ENCODE measurements at places on chromosomes 12 and 14.

DNA sequence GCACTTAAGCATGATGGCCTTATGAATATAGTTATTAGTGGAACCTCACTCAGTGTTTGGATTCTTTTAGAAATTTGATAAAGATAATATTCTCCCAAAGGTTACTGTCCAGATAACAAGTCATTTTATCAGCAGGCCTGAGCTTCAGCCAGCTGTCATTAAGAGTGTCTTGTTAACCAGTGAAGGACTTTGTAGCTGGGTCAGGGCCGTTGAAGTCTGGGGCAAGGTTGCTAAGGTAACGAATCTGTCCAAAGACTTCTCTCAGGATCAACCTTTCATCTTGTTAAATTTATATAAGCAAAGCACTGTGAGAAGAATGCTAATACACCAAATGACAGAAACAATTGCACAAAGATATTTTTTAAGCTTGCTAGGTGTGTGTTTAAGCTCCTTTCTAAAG is 271.3 kb upstream of the TMPO start:
- DNase-seq: no peak

GRCh38 chr12:102426599-102427542 is 53.5 kb downstream of the IGF1 start:
- DNase-seq: no peak

DNA sequence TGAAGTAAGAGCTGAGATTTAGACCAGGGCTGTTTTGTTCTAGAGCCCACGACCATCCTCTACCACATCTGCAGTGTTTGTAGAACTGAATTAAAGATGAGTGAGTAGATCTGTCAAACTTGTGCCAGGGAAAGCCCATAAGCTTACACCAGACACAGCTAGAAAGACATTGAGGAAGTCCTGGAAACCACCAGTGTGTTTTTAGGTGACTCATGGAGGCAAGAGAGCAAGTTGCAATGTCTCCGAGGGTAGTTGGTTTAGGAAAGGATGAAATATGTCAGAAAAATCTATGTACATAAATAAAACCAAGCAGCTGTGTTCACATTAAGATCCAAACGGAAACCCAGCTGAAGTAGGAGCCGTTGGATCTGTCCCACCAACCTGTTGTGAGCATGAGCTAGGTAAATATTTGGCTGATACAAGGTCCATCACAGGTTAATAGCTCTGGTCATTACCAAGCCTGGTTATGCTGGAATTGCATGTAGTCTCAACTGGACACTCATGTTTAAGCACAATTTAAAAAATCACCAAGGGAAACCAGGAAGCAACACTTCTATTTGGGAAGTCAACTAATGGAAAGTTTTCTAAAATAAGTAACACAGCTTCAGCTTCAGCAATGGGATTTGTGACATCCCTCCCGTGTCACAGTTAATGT is 49.9 kb upstream of the PLEKHG3 start:
- DNase-seq: no peak

DNA sequence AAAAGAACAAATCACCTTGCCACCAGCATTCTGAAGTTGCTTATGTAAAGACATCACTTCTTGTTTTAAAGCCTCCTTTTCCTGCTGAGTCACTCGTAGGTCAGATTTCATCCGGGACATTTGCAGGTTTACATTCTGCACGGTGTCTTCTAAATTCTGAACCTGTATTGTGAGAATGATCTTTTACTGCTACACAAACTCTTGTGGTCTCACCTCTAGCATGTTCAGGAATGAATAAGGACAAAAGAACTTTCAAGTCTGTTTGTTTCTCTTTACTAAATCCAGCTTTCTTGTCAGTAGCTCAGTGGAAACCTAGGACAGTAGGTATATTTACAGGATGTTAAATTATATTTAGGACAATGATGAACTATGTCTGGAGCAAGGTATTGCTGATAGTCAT is 73.5 kb upstream of the SAV1 start:
- DNase-seq: no peak

DNA sequence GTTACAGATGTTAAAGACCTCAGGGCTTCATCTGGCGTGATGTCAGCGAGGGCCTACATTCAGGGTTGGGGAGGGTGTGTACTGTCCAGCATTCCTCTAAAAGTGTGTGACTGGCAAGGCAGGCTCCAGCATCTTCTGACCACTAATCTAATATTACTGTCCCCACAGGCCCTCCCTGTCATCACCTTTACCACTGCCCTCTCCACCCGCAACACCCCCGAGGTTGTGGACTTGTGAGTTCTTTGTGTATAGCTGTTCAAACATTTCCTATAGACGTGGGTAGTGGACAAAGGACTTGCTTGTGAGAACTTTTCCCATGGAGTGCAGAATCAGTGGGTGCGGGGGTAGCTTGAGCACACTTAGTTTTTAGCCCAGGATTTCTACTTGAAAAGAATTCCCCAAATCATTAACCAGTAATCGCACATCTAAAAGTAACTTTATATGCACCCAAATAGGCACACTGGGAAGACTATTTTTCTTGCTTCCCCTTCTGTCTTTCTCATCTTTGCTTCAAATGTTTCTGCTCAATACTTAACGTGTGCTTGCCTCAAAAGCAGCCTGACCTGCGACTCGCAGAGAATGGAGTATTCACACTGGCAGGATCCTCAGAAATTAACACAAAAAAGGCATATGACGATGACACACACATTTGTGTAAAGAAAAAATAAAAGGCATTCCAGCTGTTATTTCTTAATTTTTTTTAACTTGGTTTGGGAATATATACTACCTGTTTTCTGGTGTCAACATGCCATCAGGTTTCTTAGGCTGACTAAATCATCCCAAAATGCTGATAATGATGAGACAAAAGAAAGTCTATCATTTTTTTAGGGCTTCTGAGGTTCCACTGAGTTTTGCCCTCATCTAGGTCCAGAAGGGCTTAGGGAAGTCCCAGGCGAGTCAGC is 158.4 kb upstream of the HIF1A start:
- no peak for DNase-seq

DNA sequence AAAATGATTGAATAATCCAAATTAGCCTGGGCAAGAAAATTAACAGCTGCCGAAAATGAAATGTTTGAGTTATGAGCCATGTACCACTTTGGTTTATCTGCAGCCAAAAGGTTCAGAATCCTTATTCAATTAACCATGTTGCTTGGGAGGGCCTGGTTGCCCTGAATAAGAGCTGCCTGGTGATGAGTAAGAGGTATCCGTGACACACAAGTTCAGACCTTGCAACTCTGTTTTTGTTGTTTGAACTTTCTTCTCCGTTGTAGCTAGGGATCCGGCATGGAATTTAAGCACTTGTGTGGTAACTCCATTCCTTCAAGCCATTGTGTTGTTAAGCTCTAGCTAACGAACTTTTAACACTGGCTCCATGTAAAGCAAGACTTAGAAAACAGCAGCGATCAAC is 35.7 kb downstream of the FOXA1 start:
- no peak for DNase-seq

GRCh38 chr12:31931796-31932715 is 27.2 kb upstream of the RESF1 start:
- no peak for DNase-seq

Data from NCI-H1048 (cell line).